ENCODE measurements at places on chromosomes 5 and 9. TPM values are rescaled to one million over a fixed set of nuclear protein-coding genes. Genes with fewer than 3 reads are reported as not detected.

GRCh38 chr9:116753389-116753788, 66.3 kb downstream of the TRIM32 start:
- DNase-seq = no peak

DNA sequence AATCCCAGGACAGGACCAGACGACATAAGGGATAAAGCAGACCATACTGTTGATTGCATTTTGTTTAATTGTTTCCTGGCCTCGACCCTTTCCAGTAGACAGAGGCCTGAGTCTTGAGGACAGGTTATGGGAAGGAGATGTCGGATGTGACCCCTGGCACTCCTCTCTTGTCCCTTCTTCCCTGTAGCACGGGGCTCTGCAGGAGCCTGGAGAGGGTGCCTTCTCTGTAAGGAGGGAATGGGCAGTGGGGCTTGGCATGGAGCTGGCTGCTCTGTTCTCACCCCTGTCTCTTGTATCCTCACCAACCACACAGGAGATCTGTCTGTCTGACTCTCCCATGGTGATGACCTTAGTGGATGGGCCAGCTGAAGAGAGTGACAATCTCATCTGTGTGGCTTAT, 40.1 kb upstream of the SLC2A8 start:
- peak; percentile 15 for DNase-seq

DNA sequence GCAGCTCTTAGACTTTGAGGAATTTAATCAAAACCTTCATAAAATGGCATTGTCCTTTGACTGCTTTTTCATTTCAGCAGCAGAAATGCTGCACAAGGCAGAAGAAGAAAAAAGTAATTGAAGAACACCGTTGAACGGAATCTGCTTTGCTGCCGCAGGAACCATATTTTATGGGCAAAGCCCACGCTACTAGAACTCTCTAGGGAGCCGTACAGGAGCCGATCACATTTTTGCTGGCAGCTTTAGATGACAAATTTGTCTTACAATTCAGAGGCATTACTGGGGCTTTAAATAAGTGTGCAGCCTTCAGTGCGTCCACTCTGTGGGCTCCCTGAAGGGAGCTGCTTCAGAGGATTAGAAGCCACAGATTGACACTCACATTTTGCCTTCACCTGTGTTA, 5.4 kb downstream of the CFAP90 start:
- no peak for DNase-seq

DNA sequence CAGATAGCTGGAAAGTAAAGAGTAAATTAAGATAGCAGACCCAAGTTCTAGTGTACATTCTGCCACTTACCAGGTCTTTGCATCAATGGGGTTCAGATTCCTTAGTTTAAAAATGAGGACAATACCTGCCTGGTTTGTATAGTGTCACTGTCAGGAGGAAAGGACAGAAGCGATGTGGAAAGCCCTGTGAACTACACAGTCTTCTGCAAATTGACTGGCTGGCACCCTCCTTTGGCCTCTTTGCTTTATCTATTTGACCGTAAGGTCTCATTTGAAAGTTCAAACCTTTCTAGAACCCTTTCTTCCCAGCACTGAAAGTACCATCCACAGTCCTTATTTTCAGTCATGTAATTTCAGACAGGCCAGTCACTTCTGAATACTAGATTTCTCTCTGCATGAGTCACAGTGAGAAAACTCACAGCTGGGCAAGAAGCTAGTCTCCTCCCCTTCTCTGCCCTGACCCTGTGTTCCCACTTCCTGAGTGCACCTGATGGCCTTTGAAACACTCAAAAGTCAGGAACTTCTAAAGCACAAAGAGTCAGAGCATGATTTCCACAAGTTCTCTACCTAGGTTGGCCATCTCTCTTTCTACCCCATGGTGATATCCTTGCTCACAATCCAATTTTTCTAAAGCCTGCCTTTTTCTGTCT, 91.3 kb upstream of the RASEF start:
- DNase-seq = no peak

GRCh38 chr9:37760416-37761161, 7.0 kb downstream of the TRMT10B start:
- no peak for DNase-seq

DNA sequence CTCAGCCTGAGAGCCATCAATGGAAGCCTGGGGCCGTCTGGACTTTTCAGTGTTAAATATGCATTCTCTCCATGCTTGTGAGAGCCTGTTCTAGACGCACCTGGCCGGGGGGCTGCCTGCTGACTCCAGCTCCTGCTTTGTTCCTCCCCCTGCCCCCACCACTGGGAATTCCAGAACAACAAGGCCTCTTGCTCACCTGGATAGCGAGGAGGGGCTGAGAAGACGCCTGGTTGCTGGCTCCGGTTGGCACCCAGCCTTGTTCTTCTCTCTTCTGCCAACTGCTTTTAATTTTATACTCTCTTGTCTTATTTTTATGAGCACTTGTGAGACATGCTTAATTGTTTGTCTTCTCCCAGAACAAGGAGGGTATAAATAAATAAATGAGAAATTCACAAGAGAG, 15.0 kb upstream of the RAPGEF1 start:
- no peak for DNase-seq

DNA sequence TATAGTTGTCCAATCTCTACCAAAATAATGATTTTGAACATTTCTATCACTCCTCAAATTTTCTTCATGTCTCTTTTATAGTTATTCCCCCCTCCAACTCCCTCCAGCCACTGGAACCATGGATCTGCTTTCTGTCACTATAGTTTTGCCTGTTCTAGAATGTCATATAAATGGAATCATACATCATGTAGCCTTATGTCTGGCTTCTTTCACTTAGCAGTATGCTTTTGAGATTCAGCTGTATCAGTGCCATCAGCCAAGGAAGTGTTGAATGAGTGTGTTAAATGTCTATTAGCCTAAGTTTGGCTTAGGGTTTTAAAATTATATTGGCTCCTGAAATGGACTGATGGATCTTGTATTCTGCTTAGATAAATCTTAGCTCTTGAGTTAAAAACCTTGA, 36.0 kb downstream of the UBE2D2 start:
- no peak for DNase-seq

DNA sequence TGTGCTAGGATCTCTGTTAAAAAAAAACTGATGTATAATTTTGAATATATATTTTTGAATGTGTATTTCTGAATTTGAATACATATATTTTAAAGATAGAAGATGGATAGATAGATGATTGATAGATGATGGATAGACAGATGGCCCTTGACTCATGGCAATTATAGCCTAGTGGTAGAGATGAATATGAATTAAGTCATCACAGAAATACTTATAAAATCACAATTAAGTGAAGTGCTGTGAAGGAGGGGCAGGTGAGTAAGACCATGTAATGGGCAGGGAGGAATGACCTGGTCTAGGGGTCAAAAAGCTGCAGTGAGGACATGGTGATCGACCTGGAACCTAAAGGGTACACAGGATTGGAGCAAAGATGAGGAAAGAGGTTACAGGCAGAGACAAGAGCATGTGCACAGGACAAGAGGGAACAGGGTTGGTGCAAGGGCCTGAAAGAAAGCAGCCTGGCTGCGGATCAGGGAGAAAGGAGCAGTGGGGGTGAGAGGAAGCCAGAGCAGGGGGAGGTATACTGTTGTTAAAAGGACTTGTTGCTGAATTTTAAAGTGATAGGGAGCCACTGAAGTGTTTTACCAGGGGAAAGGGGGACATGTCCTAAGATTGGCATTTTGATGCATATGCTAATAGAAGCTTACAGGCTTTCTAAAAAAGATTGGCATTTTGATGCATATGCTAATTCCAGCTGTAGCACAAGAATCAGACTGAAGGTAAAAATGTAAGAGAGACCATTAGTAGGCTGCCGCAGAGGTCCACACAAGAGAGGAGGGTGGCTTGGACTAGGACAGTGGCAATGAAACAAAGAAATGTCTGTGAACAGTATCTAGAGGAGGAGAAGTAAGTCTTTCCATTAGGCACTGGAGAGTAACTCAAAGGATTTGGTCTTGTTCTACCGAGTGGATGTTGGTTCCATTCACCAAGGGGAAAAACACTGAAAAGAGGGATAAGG, 527.8 kb downstream of the AGTPBP1 start:
- no peak for DNase-seq

GRCh38 chr5:37789991-37790390, 49.9 kb downstream of the GDNF start:
- no peak for DNase-seq

- DNase-seq = no peak
Observed at GRCh38 chr9:95506428-95506677, 10.4 kb downstream of the PTCH1 start.

DNA sequence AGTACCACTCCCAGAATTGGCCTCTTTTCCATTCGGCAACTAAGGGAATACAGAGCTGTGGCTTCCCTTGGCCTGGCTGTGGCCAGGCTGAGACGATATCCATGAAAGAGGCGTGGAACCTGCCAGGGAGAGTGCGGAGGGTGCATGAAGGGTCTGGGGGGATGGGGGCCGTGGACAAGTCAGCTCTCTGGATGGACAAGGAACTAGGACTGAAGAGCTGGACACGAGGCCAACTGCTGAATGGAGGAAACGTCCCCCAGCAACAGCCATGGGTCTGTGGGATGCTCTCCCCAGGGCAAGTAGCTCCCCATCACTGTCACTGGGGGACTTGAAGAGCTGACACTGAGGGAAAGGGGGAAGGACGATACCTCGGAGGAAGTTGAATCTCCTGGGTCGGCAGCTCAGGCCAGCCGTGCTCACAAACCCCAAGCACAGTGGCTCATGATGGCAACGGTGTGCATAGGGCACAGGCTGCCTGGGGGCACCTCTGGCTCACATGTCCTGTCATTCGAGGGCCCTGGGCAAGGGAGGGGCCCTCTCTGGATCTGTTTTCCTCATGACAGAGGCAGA, 4.1 kb upstream of the OLFM1 start:
- DNase-seq = peak; percentile 21

- DNase-seq = no peak
Observed at GRCh38 chr5:73442996-73443627, 5.5 kb downstream of the FOXD1 start.

- DNase-seq = no peak
Observed at GRCh38 chr5:93519740-93520139, 61.3 kb downstream of the NR2F1-AS1 start.

GRCh38 chr5:159017786-159018185, 81.9 kb downstream of the EBF1 start:
- DNase-seq = no peak

DNA sequence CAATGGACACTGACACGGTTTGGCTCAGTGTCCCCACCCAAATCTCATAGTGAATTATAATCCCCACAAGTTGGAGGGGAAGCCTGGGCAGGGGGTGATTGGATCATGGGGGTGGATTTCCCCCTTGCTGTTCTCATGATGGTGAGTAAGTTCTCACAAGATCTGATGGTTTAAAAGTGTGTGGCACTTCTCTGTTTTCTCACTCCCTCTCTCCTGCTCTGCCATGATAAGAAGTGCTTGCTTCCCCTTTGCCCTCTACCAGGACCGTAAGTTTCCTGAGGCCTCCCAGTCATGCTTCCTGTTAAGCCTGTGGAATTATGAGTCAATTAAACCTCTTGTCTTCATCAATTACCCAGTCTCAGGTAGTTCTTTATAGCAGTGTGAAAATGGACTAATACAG, 115.8 kb upstream of the KIF2A start:
- DNase-seq = no peak

GRCh38 chr9:82732928-82733327, 330.0 kb downstream of the RASEF start:
- DNase-seq = no peak

GRCh38 chr9:93020771-93021670, 37.5 kb upstream of the SUSD3 start:
- peak; percentile 47 for DNase-seq

- no peak for DNase-seq
Observed at GRCh38 chr5:68770551-68770950, 323.3 kb upstream of the SLC30A5 start.

GRCh38 chr5:103218164-103218563, 40.4 kb upstream of the MACIR start:
- no peak for DNase-seq

- DNase-seq = no peak
Observed at GRCh38 chr9:85502815-85503655, 238.7 kb downstream of the AGTPBP1 start.

DNA sequence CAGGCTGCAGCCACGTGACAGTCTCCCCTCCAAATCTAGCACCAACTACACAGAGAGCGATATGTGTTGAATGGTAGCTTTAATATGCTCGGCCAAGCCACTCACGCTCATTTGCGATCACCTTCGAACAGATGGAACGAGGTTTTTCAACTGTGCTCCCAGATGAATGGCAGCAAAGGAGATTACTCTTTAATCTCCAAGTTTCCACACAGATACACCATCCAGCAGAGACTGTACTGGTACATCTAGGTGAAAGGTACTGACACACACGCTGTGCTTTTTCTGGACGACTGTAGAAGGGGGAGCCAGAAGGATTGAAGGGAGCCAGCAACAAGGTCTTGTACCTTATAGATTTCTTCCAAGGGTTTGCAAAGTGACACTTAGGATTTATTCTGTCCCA, 263.9 kb downstream of the NR3C1 start:
- no peak for DNase-seq

- DNase-seq = no peak
Observed at GRCh38 chr9:86804011-86804410, 143.3 kb downstream of the GAS1 start.

- DNase-seq = no peak
Observed at GRCh38 chr9:7171396-7172153, 413.8 kb downstream of the KDM4C start.

DNA sequence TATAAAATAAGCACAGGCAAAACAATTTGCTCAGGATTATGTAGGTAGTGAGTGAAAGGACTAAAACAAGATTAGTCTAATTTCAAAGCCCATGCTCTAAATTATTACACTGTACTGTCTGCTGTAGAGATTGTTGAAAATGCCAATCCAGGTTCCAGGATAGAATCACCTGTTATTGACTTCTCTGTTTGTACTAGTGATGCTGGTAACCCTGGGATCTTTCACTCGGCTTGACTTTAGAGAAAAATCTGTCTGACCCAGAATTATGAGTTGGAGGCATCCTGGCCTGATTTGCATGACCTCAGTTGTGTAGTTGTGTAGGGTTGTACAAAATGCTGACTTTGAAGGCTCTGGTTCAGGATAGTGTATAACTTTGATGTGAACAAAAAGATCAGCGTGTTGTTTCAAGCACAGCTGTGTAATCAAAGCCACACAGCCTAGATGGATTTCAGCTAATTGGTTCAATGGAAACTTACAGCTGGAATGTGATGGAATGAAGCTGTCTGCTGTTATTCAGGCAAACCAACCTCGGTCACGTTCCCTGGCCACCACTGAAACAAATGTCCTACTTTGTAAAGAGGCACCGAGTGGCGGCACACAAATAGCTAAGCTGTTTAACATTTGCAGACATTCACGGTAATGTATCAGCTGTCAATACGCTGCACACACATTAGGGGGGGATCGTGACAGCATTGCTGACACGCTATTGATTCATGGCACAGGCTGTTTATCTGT, 340.3 kb downstream of the KCTD16 start:
- DNase-seq = no peak

- peak; percentile 5 for DNase-seq
Observed at GRCh38 chr9:87894998-87895625, 12.4 kb downstream of the SPATA31E1 start.

The CRB2 gene
- not detected for total RNA-seq

The JAKMIP2 gene
- 2.1 TPM for total RNA-seq

The MLANA gene
- total RNA-seq = not detected

The FOXD4L3 gene
- not detected for total RNA-seq

The LPAR1 gene
- 25.0 TPM for total RNA-seq

The BTNL8 gene
- total RNA-seq = 127 TPM

The PCDHB12 gene
- 0.35 TPM for total RNA-seq

The DBN1 gene
- total RNA-seq = 18.4 TPM

Measured in Peyer's patch (tissue), 4 donors.